ENCODE measurements at places on chromosomes 7 and 10.

- no peak for DNase-seq
These were observed 477.9 kb upstream of the ANKRD30A start for GRCh38 chr10:36647540-36647939.

DNA sequence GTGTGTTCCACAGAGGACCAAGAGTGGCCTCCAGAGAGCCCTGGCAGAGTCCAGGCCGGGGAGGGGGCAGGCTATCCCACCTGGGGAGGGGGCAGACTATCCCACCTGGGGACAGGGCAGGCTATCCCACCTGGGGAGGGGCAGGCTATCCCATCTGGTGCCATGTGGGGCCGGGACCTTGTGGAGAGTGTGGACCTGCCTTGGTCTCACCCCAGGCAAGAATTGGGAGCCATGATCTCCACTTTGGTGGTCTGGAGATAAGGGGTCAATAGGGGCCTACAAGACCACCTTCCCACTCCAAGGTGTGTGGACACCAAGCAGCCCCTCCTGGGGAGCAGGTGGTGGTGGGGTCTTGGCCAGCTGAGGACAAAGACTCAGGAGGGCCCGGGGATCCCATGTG lies 138.2 kb downstream of the EBF3 start:
- no peak for DNase-seq

GRCh38 chr10:78327778-78328591 lies 294.3 kb downstream of the RPS24 start:
- no peak for DNase-seq

DNA sequence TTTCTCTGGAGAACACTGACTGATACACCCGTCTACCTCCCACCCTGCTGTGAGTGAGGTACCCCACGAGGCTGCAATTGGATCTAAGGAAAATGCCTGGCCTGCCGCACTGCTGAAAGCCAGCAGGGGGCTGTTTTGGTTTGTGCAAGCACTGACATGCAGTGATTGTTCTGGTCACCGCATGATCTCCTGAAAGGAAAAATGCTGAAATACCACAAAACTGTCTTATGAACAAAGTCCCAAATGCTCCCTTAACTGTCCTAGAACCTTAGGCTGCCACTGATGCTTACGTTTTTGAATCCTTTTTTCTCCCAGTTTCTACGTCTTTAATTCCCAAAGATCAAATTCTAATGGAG lies 132.7 kb downstream of the JCAD start:
- DNase-seq = no peak

DNA sequence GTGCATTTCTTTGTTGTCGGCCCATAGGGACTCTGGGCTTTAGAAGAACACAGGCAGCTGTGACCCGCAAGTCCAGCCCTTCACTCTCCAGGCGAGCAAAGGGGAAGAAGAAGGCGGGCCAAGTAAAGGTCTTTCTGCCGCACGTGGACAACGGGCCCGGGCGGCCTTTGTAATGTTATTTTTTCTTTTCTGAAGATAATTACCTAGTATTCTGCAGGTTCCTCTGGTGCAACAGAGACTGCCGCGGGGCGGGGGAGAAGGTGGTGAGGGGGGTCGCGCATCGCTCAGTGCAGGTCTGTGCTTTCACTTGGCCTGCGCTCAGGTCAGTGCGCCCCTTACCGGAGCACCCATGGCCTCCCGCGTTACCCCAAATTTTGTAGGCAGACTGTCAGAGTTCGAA lies 7.1 kb upstream of the TBX20 start:
- no peak for DNase-seq

- no peak for DNase-seq
These were observed 30.1 kb downstream of the LDB3 start for GRCh38 chr10:86698207-86698940.

DNA sequence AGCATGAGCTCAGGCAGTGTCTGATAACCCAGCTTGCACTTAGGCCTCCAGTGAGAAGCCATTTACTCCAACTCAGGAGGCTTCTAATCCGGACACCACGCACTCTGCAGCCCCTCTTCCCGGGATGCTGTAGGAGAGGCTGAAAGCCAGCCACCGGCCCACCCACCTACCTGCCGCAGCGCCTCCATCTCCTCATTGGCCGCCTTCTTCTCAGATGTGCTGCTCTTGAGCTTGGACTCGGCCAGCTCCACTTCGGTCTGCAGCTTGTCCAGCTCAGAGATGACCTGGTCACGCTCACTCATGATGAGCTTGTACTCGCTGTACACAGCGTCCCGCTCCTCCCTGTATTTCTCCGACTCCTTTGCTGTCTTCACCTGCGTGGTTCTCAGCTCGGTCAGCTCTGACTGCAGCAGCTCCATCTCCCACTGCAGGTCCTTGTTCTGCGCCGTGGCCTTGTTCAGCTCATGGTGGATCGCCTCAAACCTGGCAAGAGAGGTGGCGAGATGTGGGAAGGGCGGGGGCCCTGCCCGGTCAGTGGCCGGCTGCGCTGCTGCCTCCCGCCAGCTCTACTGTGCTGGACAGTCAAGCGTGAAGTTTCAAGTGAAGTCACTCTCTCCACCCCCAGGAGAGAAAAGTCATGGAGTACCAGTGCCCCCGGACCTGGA lies 84.7 kb downstream of the DLG5 start:
- no peak for DNase-seq
